Ascending aorta (tissue), 2 donors: ENCODE measurements at places on chromosomes 12 and 14. TPM values are rescaled to one million over a fixed set of nuclear protein-coding genes. Genes with fewer than 3 reads are reported as not detected.
A peak's percentile ranks its signal among the peaks of the same experiment; 100 is the strongest.

Gene RASSF9
- 1.9 TPM for total RNA-seq

DNA sequence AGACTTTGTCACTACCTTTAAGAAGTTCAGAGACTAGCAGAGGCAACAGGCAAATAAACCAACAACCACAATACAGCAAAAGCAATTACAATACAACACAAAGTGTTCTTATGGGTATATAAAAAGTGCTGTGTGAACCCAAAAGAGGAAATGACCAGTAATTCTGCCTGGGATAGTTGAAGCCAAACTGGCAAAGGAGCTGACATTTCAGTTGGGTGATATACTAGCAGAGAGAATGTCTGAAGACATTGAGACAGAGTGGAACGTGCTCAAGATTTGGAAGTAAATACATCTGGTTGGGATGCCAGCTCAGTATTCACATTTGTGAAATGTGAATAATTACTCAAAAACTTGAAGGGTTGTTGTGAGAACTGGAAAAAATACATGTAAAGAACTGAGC is 80.6 kb upstream of the GTF2A1 start:
- no peak for DNase-seq

Gene MUCL1
- not detected for total RNA-seq

- no peak for DNase-seq
These were observed 385.3 kb downstream of the NPAS3 start for GRCh38 chr14:33323979-33324378.

GRCh38 chr14:90235179-90235976 is 21.0 kb upstream of the PSMC1 start:
- peak; percentile 70 for DNase-seq

GRCh38 chr12:91577586-91578539 is 395.2 kb upstream of the DCN start:
- DNase-seq, result no peak

DNA sequence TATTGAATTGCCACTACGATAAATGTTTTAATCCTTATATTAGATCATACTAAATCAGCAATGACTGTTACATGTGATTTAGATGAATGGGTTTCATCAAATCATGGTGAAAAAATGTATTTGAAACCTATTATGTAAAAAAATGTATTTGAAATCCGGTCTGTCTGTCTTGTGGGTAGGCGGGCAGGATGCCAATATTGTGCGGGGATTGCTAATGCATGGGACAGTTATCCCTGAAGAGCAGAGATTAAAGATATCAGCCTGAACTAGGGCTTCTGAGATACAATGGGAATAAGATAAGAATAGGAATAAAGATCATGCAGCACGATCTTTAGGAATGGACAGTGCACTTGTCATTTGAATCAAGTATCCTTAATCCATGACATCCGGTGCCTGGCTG is 134.0 kb downstream of the PRKCH start:
- DNase-seq, result no peak

Gene TAS2R13
- total RNA-seq, result 1.4 TPM

DNA sequence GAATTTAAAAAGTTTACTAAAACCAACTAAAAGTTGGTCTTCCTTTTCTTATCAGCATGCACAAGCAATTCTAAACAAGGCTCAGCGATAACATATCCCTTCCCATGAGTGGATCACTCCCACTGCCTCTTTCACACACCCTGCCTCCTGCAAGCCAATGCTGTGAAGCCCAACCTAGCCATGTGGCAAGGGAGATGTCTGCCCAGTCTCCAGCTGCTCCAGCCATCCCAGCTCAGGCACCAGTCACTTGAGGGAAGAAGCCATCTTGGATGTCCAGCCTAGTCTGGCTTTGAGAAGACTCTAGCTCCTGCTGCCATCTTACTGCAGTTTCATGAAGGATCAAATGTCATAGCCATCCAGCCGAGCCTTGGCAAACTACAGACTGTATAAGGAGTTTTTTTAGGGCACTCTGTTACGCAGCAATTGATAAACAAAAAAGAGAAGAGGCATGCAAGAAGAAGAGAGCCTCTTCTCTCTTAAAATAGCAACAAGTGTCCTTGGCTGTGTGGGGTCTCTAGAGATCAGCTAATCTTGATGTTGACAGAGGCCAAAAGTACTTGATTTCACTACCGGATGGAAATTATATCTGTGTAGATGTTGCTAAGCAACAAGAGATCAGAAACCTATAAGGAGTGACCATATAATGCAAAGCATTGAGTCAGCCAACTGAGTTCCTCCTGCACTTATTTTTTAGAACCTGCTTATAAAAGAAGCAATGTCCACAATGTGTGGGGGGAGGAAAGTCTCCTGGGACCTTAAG is 108.9 kb downstream of the PTCSC3 start:
- no peak for DNase-seq
